CD8-positive, alpha-beta T cell (primary cell): ENCODE measurements at places on chromosomes 16 and 17.

GRCh38 chr16:31344712-31345111 is 10.3 kb upstream of the ITGAX start:
- no peak for DNase-seq

- no peak for DNase-seq
These were observed 353.1 kb downstream of the FOXL1 start for GRCh38 chr16:86931410-86931941.

- DNase-seq, result no peak
These were observed 1208.6 kb downstream of the CDH11 start for GRCh38 chr16:63913290-63913689.

GRCh38 chr17:13728781-13729180 is 127.1 kb upstream of the HS3ST3A1 start:
- DNase-seq, result no peak

- DNase-seq, result no peak
These were observed 20.4 kb upstream of the SCIMP start for GRCh38 chr17:5254903-5255521.

- DNase-seq, result no peak
These were observed 1.1 kb upstream of the LCMT1 start for GRCh38 chr16:25110387-25110947.

DNA sequence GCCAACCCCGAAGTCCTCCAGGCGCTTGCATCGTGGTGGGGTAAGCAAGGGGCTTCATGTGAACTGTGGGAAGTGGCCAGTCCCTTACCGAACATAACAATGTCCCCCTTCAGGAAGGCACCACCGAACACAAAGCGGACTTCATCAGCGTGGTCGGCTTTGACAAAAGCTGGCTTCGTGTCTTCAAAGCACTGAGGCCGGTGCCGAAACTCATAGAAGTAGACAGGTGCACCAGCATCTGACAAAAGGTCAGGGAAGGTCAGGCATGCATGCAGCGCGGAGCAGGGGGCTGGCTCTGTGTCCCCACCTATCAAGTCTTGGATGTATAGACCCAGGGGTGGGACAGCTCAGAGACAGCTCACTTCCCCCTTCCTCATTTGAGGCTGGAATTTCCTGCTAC is 16.6 kb upstream of the CES1 start:
- no peak for DNase-seq

GRCh38 chr16:75062135-75062975 is 54.2 kb downstream of the LDHD start:
- DNase-seq, result no peak

DNA sequence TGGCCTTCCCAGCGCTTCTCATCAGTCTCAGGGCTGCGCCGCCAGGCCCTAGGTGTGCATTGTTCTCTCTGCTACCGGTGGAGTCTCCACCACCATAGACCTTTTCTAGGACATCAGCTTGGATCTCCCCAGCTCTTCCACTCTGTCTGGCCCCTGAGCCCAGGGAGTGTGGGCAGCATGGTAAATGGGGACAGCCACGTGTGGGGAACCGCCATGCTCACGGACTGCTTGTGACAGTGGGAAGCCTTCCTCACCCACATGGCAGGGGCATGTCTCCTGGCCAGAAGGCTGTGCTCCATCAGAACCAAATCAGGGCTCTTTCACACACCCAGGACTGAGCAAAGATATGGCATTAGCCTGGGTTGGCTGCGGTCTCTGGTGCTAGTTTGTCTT is 51.3 kb downstream of the TNFRSF13B start:
- DNase-seq, result no peak

- no peak for DNase-seq
These were observed 77.6 kb downstream of the CCDC182 start for GRCh38 chr17:57667461-57667923.

DNA sequence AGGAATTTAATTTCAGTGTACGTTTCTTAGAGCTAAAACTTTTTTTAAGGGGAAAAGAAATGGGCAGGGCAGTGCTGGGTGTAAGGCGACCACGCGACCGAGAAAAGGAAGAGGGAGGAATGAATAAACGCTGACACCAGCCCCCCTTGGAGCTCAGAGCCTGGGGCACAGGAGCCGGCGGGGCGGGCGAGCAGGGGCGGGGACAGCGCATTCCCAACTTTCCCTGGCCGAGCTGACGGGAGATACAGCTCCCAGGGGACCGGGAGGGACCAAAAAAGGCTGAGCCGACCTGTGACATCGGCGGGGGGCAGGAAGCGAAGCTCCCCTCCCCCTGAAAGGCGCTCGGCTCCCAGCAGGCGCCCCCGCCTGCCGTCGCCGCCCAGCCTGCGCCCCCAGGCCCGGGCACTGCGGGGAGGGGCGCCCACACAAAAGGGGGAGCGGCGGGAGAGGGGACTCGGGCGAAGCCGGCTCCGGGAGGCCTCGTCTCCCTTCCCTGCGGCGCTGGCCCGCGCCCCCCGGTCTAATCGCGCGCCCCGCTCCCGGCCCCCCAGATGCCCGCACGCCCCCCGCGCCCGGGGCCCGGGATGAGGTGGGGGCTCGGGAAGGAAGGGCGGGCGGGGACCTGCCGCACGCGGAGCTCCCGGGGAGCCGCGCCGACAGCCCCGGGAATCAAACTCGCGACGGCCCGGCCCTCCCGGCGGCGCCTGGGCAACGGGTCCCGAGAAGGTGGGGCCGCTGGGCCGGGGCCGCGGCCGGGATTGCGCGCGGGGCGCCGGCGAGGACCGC is 622 bp downstream of the CUEDC1 start:
- no peak for DNase-seq

DNA sequence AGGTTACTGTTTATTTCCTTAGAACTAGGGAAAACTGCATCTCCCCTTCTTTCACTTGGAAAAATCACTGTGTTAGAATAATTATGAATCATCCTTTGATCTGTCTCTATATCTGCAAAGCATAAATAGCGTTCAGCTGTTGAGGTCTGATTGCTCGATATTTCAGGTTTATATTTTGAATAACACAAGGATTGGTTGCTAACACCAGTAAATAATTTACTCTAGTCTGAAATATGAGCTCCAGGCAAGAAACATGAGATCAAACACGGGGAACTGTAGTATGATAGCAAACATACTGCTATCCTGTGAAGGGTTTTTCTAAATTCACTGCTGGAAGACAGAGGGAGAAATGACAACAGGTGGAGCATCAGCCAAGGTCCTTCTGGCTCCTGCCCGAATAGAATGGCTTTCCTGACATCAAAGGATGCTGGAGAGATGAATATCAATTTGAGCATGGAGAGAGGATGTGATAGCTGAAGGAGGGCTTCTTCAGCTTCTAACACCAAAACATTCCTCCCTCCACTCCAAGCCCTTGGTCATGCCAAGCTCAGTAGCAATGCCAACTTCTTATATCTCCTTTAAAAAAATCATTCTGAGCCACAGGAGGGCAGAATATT is 450.3 kb downstream of the SHISA9 start:
- no peak for DNase-seq

DNA sequence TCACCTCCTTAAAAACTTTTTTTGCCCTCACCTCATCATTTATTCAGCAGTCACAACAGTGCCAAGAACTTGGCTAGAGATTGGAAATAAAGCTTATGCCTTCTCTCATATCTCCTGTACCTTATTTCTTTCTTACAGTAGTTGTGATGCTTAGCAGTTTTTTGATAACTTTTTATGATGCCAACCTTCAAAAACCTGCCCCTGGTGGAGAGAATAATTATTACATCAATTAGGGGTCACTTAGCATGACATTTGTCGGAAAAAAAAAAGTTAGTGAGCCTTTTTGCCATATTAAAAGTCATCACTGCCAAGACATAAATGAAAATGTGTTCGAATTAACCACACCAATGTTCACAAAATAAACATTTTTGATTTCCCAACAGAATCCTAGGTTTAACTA is 296.6 kb downstream of the WWOX start:
- no peak for DNase-seq

DNA sequence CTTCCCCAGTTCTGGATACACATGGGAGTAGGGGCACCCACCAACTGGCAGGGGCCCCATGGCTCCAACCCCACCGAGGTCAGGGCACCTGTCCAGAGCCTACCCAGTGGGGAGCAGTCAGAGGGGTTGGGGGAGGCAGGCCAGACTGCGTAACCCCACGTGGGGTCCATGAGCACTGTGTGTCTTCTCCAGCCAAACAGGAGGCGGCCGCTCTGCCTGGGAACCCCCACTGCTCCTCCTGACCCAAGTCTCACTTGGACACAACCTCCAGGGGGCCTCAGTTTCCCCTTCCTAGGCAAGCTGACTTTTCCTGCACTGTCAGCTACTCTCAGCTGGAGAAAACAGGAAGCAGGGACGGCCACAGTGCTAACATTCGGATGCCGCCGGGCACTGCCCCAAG is 7.5 kb downstream of the ZNF469 start:
- DNase-seq, result no peak

GRCh38 chr16:12646490-12647274 is 157.0 kb downstream of the CPPED1 start:
- DNase-seq, result no peak

DNA sequence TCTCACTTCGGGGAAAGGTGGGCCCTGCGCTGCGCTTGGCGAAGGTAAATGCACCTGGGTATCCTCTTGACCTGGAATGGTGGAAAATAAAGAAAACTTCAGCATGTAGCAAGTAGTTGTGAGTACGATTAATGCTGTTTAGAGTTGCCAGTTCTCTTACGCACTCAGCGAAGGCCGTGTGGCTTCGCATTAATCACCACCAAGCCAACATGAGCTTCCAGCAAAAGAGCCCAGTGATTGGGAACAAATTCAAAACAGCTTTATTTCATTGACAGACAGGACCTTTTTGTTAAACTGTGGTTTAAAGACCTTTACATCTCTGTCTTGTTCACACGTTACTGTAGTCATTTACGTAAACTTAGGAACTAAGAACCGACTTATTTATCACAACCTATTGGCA is 531.4 kb downstream of the MAF start:
- DNase-seq, result no peak

DNA sequence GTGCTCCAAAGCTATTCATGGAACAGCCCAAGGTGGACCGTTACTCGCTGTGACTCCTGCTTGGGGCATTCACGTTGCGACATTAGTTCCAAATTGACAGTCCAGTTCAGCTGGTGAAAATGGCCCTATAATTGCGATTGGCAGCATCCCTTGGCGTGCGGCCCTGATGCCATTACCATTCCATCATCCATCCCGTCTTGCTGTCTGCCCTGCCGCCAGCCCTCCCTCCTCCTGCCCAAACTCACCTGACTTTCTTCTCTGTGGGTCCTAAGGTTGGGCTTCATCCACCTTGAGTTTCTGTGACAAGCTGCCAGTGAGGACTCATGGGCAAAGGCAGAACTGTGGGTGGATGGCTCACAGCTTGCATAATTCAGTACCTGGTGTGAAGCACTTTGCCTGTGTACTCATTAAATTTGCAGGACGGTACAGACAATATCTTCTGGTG is 104.6 kb downstream of the RPTOR start:
- no peak for DNase-seq

- no peak for DNase-seq
These were observed 165.7 kb downstream of the CMIP start for GRCh38 chr16:81610144-81610842.

DNA sequence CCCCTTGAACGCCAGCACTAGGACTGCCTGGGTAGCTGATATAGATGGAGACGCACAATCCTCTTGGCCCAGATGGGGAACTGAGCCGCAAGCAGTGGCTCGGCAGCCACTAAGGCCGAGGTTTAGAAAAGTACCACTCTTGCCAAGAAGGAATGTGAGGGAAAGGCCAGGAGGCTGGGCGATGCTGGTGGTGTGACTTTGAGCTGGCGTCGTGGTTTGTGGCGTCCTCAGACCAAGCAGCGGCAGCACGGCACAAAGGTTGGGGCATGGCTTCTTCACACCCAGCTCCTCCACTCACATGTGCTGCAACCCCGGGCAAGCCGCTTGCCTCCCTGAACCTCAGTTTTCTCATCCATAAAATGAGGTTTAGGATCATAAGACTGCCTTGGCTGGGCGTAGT is 15.6 kb downstream of the DCAKD start:
- DNase-seq, result no peak

GRCh38 chr17:7929158-7930023 is at the start of gene KCNAB3:
TSS of gene KCNAB3 (minus strand) at chr17:7929856. CDS start at chr17:7929435, 421 bp downstream.
- no peak for DNase-seq

GRCh38 chr17:27993723-27994310 is 48.7 kb upstream of the NLK start:
- DNase-seq, result no peak

GRCh38 chr17:48137656-48138055 is 30.1 kb downstream of the SNX11 start:
- DNase-seq, result no peak

GRCh38 chr16:10619271-10619849 is 39.0 kb upstream of the EMP2 start:
- DNase-seq, result no peak

DNA sequence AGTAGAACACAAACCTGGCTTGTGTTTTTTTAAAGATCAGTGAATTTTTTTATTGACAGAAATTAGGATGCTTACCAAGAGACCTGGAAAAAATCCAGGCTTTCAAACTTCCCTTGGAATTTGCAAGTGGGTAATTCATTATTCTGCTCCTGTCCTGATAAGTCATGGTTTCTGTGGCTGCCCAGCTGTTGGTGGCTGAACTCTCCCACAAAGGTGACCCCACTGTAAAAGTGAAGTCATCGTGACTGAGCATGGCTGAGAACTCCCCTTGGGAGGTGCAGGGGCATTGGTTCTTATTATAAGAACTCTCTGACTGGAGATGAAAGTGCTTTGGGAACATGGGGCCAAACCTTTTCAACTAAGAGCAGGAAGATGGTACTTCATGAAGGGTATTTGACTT is 46.6 kb upstream of the TANC2 start:
- no peak for DNase-seq

GRCh38 chr17:28929787-28930186 is 21.5 kb downstream of the PHF12 start:
- DNase-seq, result no peak

DNA sequence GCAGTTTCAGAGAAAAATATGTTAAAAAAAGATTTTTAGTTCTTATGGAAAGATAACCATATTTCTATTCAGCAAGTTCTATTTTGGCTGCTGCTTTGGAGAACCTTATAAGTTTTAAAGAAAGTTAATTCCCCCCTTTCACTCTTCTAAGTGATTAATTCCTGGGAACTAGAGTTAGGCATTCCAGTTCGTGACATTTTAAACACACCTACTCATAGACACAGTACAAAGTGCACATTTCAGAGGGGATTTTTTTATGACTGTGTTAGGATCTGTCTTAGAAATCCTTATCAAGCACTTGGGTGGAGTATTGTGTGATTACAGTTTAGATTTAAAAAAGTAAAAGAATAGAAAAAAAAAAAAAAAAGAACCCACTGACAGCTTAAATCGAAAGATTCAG is 3.5 kb upstream of the CDH11 start:
- no peak for DNase-seq

- DNase-seq, result peak; percentile 63
These were observed 11.2 kb downstream of the GALK1 start for GRCh38 chr17:75753514-75754377.

DNA sequence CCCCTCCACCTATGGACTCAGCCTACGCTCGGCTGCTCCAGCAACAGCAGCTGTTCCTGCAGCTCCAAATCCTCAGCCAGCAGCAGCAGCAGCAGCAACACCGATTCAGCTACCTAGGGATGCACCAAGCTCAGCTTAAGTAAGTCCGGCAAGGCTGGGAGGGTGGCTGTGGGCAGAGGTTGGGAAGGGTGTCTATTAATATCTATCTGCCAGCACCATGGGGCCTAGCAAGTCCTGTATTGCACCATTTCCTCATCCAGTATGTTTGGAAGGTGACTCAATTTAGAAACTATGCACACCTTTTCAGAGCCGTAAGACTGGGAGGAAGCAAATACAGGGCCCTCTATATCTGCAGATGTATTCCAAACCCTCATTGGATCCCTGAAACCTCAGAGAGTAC is 45.0 kb upstream of the ARHGAP44 start:
- DNase-seq, result no peak

- DNase-seq, result no peak
These were observed 49.9 kb downstream of the MAP2K4 start for GRCh38 chr17:12070561-12070960.

GRCh38 chr16:31456988-31457360 is 2.3 kb upstream of the ARMC5 start:
- DNase-seq, result no peak
